ENCODE measurements at places on chromosomes 13 and 19. TPM values are rescaled to one million over a fixed set of nuclear protein-coding genes. Genes with fewer than 3 reads are reported as not detected.
A peak's percentile ranks its signal among the peaks of the same experiment; 100 is the strongest.

GRCh38 chr13:41547251-41548000 is 90.1 kb downstream of the RGCC start:
- no peak for DNase-seq

DNA sequence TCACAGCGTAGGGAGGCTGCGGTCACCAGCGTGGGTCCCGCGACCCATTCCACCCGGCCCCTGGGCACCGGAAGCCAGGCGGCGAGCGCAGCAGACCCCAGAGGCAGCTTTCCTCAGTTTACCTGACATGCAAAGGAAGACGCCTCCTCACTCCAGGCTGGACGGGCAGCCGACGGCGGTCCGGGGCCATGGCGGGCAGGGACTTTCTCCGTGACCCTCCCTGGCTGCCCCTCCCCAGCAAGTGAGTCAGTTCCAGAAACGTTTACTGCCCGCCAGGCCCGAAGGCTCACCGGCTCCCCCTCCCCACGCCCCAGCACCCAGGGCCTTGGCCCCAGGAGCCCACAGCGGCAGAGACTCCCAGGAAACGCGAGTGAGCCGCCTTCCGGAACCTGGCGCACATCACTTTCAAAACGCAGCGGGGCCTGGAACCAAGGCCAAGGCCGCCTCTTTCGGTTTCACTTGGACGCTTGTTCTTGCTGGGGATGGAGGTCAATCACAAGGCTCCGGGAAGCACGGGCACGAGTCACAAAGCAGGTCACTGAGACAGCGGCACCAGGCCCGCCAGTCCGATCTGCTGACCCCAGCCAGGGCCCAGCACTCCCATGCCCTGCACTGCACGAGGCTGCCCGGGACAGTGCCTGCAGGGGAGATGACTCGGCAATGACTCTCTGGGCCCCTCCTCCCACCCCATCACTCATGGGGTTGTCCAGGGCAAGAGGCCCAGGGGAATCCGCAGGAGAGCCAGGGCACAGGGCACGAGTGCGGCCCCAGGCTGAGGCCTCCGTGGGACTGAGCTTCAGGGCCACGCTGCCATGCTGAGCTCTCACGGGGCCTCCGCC is 5.3 kb downstream of the SBNO2 start:
- DNase-seq, result peak; percentile 91

DNA sequence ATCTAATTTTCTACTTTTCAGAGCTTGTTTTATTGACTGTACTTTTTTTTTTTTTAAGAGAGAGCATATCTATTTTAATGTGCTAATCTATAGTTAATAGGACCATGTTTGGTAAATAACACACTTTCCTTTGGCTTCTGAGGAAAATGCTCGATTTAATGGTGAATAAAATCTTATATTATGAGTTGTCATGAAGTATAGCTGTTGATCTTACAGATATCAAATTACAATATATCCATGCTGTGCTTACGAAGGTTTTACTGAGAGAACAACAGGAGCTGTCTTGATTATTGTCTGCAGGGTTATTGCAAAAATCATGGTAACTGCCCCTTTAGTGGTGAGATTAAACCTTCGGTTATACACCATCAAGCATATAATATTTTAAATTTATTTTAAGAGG is 29.6 kb downstream of the URI1 start:
- no peak for DNase-seq

GRCh38 chr19:10454267-10454666 is 33.9 kb downstream of the PDE4A start:
- no peak for DNase-seq

Gene JSRP1
- total RNA-seq, result not detected

Gene SUPT5H
- total RNA-seq, result 84.5 TPM
